ENCODE measurements at places on chromosomes 5 and 9. TPM values are rescaled to one million over a fixed set of nuclear protein-coding genes. Genes with fewer than 3 reads are reported as not detected.

HAVCR2 gene
- 215 TPM for total RNA-seq

PHF24 gene
- not detected for total RNA-seq

PDZD2 gene
- not detected for total RNA-seq

FAM221B gene
- not detected for total RNA-seq

GPR150 gene
- 0.54 TPM for total RNA-seq

SH3RF2 gene
- total RNA-seq: 0.34 TPM

OBP2B gene
- not detected for total RNA-seq

PGM5 gene
- total RNA-seq: not detected

CCDC192 gene
- not detected for total RNA-seq

TAF11L5 gene
- not detected for total RNA-seq

AK1 gene
- total RNA-seq: 58.5 TPM

MRPL41 gene
- total RNA-seq: 45.8 TPM

KIF4B gene
- 0.07 TPM for total RNA-seq

FOCAD gene
- 28.6 TPM for total RNA-seq
